Activated CD4-positive, alpha-beta T cell treated with anti-CD3 and anti-CD28 coated beads, Interleukin-2, amount 50 U/mL, for 1 hour (primary cell): ENCODE measurements at places on chromosomes 1 and 21.

DNA sequence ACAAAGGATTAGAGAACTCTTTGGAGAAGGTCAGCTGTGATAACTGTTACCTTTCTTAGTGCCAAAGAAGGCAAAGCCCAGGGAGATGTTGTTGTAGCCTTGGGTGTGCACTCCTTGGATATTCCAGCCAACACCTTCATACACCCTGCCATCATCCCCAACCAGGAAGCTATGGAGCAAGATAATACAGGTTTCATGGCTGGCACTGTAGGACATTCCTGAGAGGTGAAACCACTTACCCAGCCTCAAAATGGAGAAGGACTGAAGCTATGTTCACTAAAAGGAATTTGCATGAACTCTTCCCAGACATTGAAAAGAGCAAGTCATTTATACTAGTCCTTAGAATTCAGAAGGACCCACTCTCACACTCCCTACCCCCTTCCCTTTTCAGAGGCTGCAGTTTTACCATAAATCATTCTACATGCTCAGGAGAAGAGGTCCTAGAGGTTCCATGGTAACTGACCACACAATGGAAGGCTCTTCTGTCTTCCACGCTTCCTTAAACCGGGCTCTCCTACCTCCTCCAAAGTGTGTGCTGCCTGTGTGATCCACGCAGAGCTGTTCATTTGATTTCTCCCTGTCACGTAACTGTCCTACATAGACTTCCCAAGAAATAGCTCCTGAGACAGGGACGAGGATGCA lies 5.5 kb downstream of the PGLYRP4 start:
- no peak for DNase-seq

DNA sequence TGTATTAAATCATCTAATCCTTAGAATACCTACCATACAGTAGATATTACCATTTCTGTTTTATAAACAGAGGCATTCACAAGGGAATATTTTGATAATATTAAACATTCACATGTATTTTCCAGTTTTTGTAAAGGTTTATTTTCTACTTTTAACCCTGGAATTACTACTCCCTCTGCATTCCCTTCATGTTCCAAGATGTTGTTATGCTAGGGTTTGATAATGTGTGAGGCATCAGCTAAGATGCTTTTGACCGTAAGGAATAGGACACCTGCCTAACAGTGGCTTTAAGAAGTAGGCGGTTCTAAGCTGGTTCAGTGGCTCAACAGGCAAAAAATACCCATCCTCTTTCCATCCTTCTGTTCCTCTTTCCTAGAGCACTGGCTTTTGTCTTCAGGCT lies 131.9 kb upstream of the USP24 start:
- no peak for DNase-seq

- no peak for DNase-seq
Measured at GRCh38 chr1:8013800-8014199, 12.3 kb downstream of the ERRFI1 start.

DNA sequence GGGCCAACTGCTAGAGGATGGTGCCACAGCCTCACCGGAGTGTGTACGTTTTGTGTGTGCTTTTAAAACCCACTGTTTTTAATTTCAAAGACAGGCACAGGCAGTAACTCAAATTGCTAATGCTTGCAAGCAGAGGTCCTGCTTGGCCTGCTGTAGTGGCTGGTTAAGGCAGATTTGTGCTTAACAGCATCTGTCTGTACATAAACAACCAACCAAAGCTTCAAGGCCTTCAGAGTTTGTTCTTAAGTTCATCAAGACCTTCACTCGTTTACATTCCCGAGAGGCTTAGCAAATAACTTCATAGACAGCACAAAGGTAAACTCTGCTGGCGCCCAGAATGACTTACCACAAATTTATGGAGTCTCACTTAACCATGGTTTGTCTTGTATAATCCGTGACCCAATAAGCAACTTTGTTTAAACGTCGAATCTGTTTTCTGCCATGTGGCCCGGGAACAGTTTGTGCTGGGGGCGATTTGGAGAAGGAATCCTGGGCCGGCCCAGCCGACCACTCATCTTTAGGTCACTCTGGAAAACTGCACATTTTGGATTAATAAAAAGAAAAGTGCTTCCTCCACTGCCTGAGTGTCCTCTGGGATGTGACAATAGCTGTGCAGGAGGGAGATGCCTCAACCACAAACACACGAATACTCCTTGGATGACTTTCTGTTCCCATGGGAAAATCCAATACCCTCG lies 58.1 kb downstream of the CAPZB start:
- no peak for DNase-seq

- no peak for DNase-seq
Measured at GRCh38 chr1:5465281-5465711, 526.9 kb downstream of the NPHP4 start.

DNA sequence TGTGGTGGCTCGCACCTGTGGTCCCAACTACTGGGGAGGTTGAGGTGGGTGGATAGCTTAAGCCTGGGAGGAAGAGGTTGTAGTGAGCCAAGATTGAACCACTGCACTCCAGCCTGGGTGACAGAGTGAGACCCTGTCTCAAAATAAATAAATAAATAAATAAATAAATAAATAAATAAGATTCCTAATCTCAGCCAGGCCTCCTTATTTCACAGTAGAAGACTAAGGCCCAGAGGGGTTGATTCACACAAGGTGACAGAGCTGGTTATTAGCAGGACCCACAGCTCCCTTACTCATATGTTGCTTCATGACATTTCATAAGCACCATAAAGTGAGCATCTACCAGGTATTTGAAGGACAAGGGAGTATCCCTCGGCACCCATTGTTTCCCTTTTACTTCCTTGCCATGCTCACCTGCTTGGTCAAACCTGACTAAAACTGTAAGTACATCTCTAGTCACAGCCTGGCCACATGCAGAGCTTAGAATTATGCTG lies 32.7 kb downstream of the ALG14 start:
- DNase-seq, result no peak

GRCh38 chr1:38037221-38037939 lies 9.2 kb downstream of the POU3F1 start:
- no peak for DNase-seq

DNA sequence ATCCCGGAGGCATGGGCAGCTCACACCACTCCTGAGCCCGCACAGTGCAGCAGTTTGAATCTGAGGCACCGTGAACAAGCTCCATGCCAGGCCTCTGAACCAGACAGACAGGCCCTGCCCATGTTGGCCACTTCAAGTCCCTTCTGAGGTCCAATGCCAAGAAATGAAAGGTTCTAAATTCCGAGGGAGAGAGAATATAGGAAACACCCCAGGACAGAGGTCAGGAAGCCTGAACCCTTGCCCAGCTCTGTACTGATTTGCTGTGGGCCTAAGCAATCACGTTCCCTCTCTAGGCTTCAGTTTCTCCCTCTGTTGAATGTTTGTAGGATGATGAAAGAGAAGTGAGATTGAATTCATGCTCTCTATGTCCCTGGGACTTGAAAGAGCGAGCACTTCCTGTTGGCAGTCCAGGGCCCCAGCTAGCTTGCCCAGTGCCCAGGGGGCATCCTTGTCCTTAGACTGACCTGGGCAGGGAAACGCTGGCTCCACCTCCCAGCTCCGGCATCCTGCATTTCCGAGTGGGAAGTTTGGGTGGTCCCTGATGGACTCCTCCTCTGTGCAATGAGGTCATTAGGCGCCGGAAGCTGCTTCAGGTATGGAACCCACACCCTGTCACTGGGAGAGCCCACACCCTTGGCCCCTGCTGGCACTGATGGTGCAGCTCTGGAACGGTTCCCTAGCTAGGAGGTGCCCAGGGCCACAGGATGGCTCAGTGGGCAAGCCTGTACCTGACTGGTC lies 242.4 kb upstream of the TMEM51 start:
- no peak for DNase-seq

GRCh38 chr1:210250998-210251679 lies 18.5 kb downstream of the SERTAD4 start:
- peak; percentile 10 for DNase-seq

- DNase-seq, result no peak
Measured at GRCh38 chr1:108050911-108051629, 86.1 kb upstream of the VAV3 start.

DNA sequence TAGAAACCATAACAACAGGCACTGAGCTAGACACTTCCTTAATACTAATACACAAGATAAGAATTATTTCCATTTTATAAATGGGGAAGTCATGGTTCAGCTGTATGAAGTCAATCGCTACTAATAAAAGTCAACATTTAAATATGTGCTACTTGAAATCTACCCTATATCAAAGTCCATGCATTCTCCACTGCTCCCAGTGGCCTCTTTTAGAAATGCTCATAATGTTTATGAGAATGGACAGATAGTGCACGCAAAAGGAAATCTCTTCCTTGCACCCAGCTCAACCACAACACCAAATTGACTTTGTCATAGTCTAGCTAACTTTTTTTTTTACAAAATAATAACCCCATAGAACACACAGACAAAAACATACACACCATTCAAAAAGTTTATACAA lies 281.7 kb upstream of the CXADR start:
- DNase-seq, result no peak

- no peak for DNase-seq
Measured at GRCh38 chr1:52955129-52955970, 28.3 kb downstream of the SCP2 start.

DNA sequence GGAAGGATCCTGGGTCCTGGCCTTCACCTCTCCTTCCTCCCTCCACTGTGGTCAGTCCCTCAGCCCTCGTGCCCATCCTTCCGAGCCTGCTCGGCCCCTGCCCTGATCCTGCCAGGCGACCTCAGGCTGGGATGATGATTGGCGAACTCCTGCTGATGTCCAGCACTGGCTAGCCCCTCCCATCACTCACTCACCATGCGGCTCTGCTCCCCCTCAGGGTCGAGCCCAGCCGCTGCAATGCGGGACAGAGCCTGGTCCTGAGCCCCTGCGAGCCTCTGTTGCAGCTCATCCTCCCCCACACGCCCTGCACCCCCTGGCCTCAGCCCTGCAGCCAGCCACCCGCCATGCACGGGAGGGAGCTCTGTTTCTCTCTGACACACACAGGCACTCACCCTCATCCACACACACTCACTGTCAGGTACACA lies 100.2 kb downstream of the DMRTB1 start:
- DNase-seq, result no peak

DNA sequence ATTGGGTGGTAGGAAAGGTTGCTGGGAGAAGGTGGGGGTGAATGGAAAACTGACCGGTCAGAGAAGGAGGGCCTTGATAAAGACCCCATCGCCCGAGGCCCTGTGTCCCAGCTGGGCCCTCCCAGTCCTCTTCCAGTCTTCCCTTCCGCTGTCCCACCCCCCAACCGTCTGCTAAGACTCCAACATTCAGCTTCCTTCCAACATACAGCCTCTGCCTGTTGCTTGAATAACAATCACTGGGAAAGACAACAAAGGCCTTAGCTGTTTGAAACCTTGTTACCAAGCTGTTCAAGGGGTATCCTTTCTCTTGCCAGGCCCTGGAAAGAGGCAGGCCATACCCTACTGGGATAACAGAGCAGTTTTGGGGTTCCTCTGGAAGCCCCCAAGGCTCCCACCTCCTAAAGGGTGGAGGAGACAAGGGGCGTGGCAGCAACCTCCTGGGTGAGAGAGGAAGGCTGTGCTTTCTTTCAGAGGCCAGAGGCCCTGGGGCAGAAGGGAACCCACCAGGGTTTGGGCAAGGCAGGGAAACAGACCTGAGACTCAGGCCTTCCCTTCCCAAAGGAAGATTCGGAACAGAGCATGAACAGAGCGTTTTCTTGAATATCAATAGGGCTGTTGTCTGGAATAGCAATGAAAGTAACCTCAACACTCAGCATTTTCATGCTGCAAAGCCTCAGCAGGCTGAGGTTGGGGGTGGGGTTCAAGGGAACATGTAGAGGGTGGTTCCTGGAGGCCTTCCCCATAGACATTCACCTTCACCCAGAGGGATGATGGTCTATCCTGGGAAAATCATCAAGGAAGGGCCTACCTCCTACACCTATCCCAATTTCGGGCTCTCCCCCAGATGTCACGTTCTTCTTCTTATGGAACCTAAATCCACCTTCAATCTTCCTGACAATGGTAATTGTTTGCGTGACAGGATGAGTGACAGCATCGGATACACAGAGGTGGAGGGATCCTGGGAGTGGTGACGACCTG lies 4.1 kb downstream of the ETNK2 start:
- no peak for DNase-seq

- no peak for DNase-seq
Measured at GRCh38 chr1:38113159-38113666, 66.6 kb upstream of the POU3F1 start.

GRCh38 chr1:1922956-1923833 lies 4.1 kb upstream of the TMEM52 start:
- no peak for DNase-seq

- no peak for DNase-seq
Measured at GRCh38 chr1:187952446-187952845, 1123.7 kb downstream of the PLA2G4A start.

GRCh38 chr1:98205291-98206017 lies 284.6 kb upstream of the DPYD start:
- DNase-seq, result no peak

GRCh38 chr1:109759513-109760334 lies 4.0 kb downstream of the EPS8L3 start:
- DNase-seq, result no peak
